ENCODE measurements at places on chromosomes 4 and X.

DNA sequence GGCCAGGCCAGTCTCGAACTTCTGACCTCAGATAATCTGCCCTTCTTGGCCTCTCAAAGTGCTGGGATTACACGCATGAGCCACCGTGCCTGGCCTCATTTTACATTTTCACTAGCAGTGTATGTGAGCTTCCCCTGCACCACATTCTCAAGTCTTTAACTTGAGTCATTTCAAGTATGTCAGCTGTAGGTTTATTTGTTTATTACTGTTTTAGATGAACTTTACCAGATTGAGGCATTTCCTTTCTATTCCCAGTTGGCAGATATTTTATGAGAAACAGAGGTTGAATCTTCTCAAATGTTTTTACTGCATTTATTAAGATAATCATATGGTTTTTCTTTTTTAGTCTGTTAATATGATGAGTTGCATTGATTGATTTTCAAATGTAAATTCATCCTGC is 114.6 kb upstream of the SH3RF1 start:
- DNase-seq, result no peak

DNA sequence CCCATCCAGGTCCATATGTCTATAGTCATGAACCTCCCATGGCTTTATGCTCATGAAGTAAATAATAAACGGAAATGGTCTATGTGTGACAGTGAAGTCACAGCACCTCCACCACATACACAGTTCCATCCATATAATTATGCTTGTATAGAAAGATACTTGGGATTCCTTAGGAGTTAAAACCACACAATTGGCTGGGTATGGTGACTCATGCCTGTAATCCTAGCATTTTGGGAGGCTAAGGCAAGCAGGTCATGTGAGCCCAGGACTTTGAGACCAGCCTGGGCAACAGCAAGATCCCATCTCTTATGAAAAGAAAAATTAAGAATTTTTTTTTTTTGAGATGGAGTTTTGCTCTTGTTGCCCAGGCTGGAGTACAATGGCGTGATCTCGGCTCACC is 55.6 kb upstream of the RBM47 start:
- DNase-seq, result no peak

DNA sequence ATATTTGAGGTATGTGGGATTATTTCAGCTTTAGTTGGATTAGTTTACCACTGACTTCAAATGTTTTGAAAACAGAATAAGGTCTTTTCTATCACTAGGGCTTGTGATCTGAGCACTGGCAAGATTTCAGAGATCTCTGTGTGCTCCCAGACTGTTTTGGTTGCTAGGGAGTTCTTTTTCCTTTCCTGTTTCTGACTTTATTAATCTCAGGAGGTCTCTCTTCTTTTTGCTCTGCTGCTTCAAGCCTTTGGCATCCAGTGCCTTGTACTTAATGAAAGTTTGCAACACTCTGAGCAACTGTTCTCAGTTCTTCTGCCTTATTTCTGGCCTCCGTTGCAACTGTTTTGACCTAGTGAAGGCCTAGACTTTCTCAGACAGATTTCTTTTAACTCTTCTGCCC is 32.1 kb upstream of the PAQR3 start:
- DNase-seq, result no peak

DNA sequence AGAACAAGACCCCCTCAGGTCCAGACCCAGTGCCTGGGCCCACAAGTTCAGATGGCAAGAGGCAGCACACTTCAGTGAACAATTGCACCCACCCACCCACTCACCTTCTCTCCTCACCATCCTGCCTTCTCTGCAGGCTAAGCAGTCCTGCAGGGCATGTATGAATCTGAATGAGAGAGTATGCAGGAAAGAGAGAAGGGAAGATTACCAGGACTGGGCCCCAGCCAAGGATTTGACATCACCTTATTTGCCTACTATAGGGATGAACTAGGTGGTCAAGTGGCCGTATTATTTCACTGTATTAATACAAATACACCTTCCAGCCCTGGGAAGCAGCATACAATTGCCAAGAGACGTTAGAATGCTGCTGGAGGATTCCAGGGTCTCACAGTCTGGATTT is 2.1 kb upstream of the ZNF141 start:
- DNase-seq, result no peak

DNA sequence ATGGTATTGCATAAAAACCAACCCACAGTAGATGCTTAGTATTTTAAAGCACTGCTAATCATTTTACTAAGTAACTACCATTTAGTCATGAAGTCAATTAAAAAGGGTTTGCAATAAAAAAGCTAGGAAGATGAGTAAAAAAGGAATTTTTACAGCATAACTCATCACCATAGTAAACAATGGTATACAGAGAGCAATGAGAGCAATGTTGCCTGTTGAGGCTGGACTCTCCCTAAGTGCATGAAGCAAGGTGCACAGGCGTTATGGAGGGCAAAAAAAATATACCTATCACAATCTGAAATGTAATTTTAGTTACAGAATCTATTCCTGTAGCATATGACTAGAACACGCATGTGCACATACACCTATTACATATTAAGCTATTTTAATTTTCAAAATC is 129.6 kb upstream of the BMP3 start:
- no peak for DNase-seq

All from stimulated activated CD4-positive, alpha-beta T cell treated with anti-CD3 and anti-CD28 coated beads, Interleukin-15, amount 100 ng/mL, for 48 hours (primary cell).